ENCODE measurements at places on chromosomes 7 and 10. TPM values are rescaled to one million over a fixed set of nuclear protein-coding genes. Genes with fewer than 3 reads are reported as not detected.
A peak's percentile ranks its signal among the peaks of the same experiment; 100 is the strongest.

- DNase-seq, result no peak
Observed at GRCh38 chr10:6987536-6987945, 407.5 kb upstream of the PRKCQ start.

PNLIPRP1 gene
- total RNA-seq, result not detected

GPR141 gene
- total RNA-seq, result 0.51 TPM

PIP4K2A gene
- total RNA-seq, result 12.9 TPM

ZNF365 gene
- 0.07 TPM for total RNA-seq

DNA sequence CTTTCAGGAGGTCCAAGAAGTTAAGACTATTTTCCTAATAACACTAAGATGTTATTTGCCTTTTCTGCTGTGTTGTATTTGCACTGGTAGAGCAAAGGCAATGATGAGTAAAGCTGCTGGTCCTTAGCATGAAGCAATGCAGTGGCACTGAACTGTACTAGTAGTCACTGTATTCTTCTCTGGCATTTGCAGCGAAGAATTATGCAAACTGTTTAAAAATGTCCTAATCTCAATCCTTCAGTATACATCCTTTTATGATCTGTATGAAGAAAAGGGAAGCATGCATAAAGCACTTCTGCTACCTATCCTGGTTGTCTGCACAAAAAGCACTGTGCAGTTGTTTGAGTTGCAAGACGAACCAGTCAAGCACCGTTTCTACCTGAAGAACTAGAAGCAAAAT, 20.4 kb downstream of the IGF2BP3 start:
- no peak for DNase-seq

ASZ1 gene
- not detected for total RNA-seq

CYP3A7 gene
- total RNA-seq, result not detected

INTS1 gene
- 132 TPM for total RNA-seq

GET4 gene
- 55.0 TPM for total RNA-seq

- peak; percentile 64 for DNase-seq
Observed at GRCh38 chr7:47653550-47654411, 71.9 kb upstream of the TNS3 start.

GRCh38 chr10:23614483-23614882, 175.6 kb downstream of the OTUD1 start:
- DNase-seq, result no peak

DNA sequence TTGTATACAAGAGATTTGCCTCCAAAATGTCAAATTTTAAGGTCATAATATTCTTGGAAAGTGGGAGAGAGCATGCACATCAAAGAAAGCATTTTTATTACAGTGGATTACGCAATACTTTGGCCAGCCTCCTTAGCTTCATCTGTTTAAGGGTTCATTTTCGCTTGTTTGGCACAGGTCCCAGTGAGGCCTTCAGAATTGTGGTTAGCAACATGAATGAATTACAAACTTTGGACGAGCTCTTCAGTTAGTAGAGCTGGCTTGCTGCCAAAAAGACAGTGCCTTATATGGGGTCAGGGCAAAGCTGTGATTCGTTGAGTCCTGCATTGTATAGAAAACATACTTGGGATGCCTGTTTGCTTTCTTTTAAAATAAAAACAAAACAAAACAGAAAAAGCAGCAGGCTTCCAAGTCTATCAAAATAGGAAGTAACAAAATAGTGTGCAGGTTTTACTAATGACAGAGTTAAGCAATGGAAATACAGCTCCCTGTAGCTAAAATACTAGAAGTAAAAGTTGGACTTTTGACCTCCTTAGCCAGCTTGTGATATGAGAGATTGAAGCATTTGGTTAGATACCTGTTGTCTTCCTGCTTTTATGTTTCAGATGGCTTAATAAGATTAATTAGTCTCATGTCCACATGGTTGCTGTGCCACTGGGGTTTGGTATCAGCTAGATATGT, 190.8 kb downstream of the MLLT10 start:
- DNase-seq, result peak; percentile 97

VWA2 gene
- total RNA-seq, result not detected

- DNase-seq, result no peak
Observed at GRCh38 chr10:35612385-35613106, 7.4 kb downstream of the GJD4 start.

DNA sequence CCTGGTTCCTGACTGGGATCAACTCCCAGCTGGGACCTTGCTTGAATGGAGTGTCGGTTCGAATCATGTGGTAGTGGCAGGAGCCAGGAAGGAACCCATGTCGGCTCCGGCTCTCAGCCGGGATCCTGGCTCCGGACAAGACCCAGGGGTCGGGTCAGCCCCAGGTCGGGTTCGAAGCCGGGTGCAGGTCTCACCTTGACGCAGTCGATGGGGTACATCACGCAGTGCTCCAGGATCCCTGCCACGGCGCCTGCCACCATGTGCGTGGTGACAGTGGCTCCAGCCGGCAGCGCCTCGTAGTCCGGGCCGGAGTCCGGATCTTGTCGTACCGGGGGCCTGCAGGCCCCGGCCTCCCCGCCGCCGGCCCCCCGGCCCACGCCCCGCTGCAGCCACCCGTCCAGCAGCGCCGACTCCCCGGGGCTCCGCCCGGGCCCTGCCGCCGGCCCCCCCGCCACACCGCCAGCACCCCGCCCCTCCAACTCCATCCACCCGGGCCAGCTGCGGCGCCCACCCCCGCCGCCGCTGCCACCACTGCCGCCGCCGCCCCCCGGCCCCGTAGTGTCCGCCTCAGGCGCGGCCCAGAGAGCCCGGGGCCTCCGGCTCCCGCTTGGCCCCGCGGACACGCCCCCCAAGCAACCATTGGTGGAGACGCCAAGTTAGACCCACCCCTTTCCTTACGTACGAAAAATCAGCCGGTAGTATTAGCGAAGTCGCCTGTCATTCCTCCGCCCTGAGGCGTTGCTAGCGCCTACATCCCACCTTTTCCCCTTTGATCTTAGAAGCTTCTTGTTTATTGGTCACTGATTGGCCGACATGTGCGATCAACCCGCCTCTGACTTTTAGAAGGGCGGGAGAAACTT, at the start of gene SLC25A28:
Gene SLC25A28 (minus strand): TSS at position 589 of the 860 bp plus-strand sequence. CDS start 104 bp downstream, at position 485.
- DNase-seq, result no peak

DNA sequence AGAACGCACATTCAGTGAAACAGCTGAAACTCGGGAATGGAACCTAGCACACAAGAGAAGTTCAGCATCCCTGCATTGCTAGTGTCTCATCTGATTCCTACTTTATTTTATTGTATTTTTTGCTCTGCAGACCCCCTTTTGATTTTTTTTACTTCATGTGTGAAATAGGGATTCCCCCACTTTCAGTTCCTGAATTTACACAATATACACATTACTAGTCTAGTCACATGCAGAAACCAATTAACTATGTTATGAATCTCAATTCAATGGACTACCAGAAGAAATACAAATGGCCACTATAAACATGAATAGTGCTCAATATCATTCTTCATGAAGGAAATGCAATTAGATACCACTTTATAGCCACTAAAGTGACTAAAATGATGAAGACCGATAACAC, 386.1 kb upstream of the COBL start:
- DNase-seq, result no peak

PPP1R9A gene
- total RNA-seq, result 41.5 TPM
